Stimulated activated CD4-positive, alpha-beta T cell treated with anti-CD3 and anti-CD28 coated beads, Interleukin-4, amount 100 ng/mL, for 1 hour (primary cell): ENCODE measurements at places on chromosomes 16 and 17.
A peak's percentile ranks its signal among the peaks of the same experiment; 100 is the strongest.

GRCh38 chr17:9054126-9054975 lies 33.0 kb downstream of the NTN1 start:
- no peak for DNase-seq

DNA sequence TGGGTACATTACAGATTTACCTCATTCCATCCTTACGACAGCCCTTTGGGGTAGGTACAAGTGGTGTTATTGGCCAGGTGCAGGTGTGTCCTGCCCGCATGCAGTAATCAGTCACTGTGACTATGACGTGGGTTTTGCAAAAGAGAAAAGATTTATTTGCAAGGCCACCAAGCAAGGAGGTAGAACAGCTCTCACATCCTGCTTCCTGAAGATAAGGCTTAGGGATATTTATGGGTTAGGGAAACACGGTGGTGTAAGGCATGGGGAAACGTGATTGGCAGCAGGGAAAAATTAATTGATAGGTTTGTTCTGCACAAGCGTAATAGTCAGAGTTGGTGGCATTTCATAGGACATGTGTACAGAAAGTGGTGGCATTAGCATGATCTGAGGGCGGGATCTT lies 214.8 kb downstream of the PARN start:
- DNase-seq: no peak

DNA sequence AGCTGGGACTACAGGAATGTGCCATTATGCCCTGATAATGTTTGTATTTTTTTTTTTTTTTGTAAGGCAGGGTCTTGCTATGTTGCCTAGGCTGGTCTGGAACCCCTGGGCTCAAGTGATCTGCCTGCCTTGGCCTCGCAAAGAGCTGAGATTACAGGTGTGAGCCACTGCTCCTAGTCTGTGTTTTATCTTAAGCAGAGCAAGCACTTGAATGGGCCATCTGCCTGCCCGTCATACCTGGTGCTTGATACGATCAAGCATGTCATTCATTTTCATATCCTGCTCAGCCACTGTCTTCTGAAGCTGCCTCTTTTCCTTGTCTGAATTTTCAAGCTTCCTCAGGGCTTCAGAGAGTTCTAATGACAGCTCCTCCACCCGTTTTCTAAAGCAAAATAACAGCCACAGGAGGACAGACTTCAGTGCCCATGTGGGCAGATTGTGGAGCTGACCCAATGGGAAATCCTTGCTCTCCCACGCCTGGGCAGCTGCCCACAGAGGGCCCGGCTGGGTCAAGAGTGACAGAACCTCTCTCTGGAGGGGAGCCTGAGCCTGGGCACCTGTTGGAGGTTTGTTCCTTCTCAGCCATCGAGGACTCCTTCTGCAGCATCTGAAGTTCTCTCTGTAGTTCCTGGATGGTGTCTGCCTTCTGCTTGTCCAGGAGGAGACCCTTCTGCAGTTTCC lies 36.5 kb downstream of the DHX38 start:
- no peak for DNase-seq

GRCh38 chr17:35295686-35296085 lies 52.8 kb downstream of the SLFN5 start:
- DNase-seq: no peak

GRCh38 chr17:64269687-64270649 lies 6.9 kb upstream of the TEX2 start:
- no peak for DNase-seq

DNA sequence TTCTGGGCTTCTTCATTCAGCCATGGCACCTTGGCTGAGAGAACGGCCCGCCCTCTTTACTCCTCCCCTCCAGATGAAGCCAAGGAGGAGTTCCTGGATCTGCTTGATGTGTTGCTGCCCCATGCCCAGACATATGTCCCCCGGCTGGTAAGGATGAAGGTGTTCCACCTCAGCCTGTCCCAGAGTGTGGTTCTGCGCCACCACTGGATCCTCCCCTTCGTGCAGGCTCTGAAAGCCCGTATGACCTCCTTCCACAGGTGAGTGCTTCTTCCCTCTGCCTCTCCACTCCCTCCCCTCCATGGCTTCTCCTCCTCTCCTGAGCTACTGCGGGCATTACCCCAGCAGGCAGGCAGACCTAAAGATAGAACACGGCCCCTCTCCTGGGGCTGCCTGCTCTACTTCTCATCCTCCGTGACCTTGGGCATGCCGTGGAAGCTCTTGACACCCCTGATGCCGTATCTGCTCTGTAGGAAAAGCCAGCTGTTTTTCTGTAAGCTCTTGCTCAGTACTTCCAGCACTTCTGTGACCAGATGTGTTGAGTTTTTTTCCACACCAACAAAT lies 8.7 kb downstream of the USB1 start:
- DNase-seq: no peak

GRCh38 chr17:5164436-5164835 lies 27.2 kb downstream of the ZNF594 start:
- no peak for DNase-seq

DNA sequence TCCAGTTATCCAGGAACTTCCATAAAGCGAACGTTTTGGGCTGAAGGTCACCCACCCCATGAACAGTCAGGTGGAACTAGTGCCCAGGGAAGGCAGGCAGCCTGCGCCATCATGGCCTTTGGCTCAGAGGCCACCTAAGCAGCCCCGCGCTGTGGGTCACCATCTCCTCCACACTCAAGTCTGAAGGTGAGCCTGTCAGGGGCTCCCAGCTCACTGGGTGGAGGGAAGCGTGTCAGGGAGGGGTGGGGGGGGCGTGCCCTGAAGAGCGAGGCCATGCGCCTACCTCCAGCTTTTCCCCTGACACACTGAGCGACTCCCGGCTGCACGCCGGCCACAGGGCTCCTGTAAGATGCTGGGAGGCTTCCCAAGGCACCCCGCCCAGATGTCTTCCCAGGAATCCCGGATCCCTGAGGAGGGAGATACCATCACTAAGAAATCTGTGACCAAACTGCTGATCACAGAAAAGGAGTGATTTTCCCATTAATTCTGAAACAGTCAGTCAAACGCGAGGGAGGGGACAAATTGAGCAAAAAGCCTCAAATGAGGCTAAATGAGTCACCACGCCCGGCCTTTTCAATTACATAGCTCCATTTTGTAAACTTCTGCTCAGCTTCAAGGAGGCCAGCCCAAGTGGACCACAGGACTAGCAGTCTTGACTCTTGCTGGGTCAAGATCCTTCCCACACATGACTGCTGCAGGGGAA lies 26.5 kb upstream of the SLC25A19 start:
- no peak for DNase-seq

DNA sequence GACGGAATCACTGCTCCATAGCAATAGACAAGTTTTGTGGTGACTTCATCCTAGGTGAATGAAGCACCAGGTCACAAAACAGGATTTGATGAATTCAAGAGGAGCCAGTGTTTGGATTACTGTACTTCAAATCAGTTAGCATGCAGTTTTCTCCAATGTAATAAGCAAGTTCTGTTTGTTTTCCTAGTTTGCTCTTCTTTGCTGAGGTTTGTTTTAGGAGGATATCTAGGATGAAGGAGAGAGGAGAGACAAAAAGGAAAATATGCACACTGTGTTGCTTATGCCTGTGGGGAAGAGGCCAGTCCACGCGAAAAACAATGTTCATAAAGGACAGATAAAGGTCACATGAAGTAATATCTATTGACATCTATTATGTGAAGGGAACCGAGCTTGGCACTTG lies 9.0 kb downstream of the KRT37 start:
- no peak for DNase-seq

GRCh38 chr16:56041556-56042140 lies 149.6 kb upstream of the GNAO1 start:
- peak; percentile 6 for DNase-seq

DNA sequence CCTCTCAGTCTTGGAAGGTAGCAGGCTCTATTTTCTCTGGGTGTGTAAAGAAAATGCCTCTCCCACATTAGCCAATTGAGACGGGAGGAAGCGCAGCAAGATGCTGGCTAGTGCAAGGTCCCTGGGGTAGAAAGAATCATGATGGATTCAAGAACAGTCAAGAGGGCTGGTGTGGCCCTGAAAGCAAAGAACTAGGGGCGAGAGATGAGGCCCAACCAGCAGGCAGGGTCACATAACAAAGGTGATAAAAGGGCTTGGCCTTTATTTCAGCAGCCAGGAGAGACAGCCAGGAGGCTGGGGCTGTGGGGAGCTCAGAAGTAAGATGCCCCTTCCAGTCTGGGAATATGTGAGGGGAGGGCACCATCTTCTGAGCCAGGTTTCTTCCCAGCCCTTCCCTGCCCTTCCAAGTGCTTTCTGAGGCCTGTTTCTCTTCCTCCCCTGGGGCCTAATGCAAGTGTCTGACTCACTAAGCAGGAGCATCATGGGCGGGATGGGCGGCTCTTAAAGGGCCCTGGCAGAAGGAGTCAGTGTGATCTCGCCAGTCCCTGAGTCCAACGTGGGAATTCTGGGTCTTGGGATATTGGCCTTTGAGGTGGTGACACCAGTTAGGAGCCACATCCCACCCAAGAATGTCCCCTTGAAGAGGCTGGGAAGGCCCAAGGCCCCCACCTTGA lies 3.9 kb upstream of the NLRC5 start:
- DNase-seq: peak; percentile 39

- no peak for DNase-seq
Observed at GRCh38 chr16:86286991-86287663, 223.2 kb upstream of the FOXF1 start.

DNA sequence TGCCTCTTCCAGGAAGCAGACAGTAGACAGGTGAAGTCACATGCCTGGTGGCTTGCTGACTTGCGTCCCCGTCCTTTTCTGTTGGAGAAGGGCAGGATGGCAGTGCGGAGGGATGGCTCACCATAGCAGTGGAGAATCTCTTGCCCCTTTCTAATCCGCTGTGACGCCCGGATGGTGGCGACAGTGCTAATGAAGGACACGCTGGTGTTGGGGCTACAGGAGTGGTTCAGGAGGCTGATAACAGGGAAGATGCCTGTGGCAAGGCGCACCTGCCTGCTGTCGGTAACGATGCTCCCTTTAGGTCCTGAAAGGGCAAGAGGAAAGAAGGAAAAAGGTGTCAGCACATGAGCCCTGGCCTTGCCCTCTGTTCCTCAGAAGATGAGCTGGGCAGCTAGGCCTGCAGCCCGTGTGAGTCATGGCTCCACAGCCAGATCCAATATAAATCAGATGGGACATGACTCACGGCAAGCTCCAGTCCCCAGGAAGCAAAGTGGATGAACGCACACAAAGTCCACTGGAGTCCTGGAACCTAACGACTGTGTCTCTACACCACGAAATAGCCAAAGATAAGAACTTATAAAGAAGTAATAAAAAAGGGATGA lies 25.5 kb downstream of the SERPINF1 start:
- no peak for DNase-seq

DNA sequence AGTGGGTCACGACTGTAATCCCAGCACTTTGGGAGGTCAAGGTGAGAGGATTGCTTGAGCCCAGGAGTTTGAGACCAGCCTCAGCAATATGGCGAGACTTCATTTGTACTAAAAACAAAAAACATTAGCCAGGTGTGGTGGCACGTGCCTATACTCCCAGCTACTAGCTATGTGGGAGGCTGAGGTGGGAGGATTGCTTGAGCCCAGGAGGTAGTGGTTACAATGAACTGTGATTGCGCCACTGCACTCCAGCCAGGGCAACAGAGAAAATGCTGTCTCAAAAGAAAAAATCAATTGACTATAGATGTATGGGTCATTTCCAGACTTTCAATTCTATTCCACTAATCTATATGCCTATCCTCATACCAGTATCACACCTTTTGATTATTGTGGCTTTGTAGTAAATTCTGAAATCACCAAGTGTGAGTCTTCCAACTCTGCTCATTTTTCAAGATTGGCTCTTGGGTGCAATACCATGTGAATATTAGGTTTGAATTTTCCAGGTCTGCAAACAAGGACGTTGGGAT lies 27.2 kb upstream of the CEP20 start:
- no peak for DNase-seq

DNA sequence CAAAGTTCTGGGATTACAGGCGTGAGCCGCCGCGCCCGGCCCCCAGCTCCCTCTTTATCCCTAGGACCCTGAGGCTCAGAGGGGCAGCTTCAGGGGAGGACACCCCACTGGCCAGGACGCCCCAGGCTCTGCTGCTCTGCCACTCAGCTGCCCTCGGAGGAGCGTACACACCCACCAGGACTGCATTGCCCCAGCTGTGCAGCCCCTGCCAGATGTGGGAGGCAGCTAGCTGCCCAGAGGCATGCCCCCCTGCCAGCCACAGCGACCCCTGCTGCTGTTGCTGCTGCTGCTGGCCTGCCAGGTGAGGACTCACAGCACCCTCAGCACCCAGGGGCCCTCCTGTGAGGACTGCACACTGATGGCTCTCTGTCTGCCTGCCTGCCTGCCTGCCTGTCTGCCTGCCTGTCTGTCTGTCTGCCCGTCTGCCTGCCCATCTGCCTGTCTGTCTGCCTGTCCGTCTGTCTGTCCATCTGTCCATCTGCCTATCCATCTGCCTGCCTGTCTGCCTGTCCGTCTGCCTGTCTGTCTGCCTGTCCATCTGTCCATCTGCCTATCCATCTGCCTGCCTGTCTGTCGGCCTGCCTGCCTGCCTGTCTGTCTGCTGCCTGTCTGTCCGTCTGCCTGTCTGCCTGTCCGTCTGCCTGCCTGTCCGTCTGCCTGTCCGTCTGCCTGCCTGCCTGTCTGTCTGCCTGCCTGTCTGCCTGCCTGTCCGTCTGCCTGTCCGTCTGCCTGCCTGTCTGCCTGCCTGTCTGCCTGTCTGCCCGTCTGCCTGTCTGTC lies 5.0 kb downstream of the GCGR start:
- DNase-seq: no peak

- no peak for DNase-seq
Observed at GRCh38 chr17:21249920-21250703, 3.1 kb downstream of the NATD1 start.

GRCh38 chr17:61309362-61310256 lies 90.0 kb upstream of the TBX2 start:
- no peak for DNase-seq

GRCh38 chr16:85710732-85711131 lies 22.0 kb upstream of the GINS2 start:
- no peak for DNase-seq

DNA sequence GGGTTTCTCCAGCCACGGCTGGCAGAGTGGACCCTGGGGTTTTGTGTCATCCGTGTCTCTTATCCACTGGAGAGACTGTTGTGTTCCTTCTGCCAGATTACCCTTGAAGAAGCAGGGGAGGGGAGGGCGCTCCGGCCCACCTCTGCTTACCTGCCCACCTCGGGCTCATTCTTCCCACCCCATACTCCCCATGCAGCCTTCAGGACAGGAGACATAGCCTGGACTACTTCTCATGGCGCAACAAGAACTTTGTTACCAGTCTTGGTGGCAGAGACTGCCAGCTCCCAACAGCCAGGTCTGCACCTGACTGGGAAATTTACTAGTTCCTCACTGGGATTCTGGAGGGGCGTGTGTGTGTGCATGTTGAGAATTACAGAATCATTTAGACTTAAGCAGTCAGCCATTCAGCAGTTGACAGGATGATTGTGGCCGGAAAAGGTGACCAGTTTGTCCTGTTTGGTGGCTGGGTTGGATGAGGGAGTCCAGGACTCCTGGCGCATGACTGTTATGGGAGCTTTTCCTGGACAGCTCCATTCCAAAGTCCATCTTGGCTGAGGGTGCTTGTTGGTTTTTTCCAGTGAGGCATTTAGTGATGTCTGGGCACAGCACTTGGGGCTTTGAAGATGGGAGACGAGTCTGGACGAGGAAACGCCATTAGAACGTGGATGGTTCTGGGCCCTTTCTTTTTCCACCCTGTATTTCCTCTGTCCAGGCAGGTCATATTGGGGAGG lies 8.7 kb downstream of the GSE1 start:
- no peak for DNase-seq

- DNase-seq: no peak
Observed at GRCh38 chr17:59357219-59357697, 25.8 kb downstream of the YPEL2 start.
